GM10248 (cell line): ENCODE measurements at places on chromosomes 4 and X.

DNA sequence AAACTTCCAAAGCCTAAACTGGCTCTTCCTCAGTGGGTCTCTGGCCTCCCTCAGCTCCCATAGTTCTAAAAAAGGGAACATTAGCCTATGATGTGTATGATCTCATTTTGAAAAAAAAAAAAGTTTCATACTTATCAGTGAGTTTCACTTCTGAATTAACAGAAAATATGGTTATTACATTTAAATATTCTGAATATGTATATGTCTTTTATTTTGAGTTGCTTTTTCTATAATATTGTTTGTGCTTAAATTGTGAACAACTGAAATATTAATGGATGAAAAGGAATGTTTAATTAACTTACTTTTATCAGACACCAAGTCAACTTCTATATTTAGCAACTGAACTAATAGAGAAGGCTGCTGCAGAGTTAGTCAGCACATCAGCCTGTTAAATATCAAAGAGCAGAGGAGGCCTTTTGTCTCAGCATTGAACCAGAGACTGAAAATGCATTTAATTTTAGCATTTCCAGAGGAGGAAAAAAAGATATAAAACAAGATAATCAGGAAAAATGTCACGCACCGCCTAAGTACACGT is 20.4 kb upstream of the FHL1 start:
- no peak for DNase-seq

DNA sequence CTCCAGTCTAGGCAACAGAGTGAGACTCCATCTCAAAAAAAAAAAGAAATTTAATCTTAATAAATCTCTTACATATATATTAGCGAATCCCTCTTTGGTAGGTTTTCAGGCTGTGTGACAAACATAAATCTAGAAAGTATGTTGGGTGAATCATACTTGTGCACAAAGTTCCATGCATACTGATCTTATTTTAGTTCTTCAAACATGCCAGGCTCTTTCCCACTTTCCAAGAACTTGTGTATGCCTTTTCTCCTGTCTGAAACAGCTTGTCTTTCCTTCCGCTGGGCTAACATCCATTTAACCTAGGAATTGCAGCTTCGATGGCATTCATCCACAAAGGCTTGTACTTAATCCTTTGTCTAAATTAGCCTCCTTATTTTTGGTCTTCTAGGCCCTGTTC is 156.6 kb upstream of the CASK start:
- DNase-seq, result no peak

GRCh38 chrX:18607966-18608365 is 63.9 kb downstream of the RS1 start:
- no peak for DNase-seq

- peak; percentile 37 for DNase-seq
Measured at GRCh38 chrX:109270580-109271484, 211.1 kb downstream of the GUCY2F start.

GRCh38 chr4:181146051-181146450 is 1097.2 kb upstream of the TENM3 start:
- DNase-seq, result no peak

- no peak for DNase-seq
Measured at GRCh38 chrX:97199501-97199900, 315.8 kb downstream of the RPA4 start.

GRCh38 chr4:3269105-3269927 is 20.4 kb downstream of the MSANTD1 start:
- no peak for DNase-seq

- DNase-seq, result no peak
Measured at GRCh38 chrX:71542825-71543224, 9.9 kb downstream of the OGT start.

DNA sequence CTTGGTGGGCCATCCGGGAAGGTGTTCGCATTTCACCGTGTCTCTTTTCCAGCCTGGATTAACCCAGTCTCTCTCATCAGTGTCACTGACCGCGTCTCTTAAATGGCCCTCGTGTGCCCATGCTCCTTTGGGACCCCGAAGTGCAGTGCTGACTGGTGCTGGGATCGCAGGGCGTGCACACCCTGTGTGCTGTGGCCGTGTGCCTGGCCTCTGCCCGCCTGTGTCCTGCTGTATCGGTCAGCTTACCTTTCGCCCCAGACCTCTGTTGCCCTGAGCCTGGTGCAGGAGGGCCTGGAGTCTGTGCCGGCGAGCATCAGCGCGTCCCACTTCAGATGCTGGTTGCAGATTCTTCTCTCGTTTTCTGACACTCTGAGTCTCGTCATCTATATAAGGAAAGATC is 68.3 kb upstream of the HGFAC start:
- DNase-seq, result no peak

GRCh38 chr4:154779362-154779947 is 1.6 kb upstream of the RBM46 start:
- peak; percentile 15 for DNase-seq

- no peak for DNase-seq
Measured at GRCh38 chr4:26022346-26023202, 108.6 kb downstream of the SMIM20 start.

- peak; percentile 84 for DNase-seq
Measured at GRCh38 chr4:56048702-56049431, 100.1 kb downstream of the CEP135 start.

DNA sequence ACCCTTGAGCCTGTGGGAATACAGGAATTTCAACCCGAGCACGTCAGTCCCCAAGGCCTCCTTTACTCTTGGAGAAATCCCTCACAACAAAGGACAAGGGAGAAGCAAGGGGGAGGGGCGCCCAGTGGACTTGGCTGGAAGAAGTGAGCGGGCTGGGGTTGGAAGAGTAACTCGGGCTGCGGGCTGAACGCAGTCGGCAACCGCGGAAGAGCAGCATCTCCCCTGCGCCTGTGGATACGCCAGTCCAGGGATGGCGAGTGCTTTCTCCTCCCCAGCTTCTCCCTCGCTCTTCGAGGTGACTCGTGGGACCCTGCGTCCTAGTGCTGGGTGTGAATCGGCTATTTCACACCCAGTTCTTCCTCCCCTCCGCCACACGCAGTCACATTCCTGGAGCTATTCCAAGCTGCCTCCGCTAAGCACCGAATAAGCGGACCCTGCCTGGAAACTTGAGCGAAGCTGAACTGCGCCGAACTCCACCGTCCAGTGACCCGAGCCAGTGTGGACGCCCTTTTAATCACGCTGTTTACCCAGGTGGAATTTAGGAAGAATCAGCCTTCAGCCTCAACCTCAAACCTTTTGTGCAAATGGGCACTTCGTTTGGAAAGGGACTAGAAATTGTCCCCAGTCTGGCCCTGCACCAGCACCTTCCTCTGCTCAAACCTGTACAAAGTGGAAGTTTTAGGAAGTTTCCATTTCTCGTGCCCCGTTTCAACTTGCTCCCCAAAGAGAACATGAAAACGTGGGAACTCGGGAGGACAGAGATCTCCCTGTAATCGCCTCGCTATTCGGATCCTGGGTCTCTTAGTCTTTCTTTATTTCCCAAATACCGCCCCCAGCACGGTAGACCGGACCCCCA is 64.3 kb upstream of the WDR17 start:
- peak; percentile 10 for DNase-seq

- DNase-seq, result no peak
Measured at GRCh38 chrX:135421932-135422809, at the start of gene SMIM10L2A. Gene SMIM10L2A, plus strand, starts transcription at chrX:135421944. Its CDS starts 188 bp downstream, at chrX:135422132.

DNA sequence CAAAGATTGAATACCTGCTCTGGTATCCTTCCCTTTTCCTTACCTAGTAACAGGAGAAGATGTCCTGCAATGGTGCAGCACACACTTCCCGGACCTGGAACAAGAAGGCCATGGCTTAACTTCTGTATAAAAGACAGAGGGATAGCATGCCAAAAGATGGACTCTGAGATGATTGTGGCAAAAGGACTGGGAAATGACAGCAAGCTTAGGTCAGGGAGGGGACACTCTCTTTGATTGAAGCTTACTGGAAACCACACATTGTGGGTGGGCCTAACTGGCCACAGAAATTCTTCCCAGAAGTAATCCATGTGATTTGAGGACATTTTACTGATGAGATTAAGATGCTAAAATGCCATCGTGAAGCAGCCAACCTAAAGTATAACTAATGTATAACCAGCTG is 71.0 kb upstream of the OTUD4 start:
- no peak for DNase-seq

DNA sequence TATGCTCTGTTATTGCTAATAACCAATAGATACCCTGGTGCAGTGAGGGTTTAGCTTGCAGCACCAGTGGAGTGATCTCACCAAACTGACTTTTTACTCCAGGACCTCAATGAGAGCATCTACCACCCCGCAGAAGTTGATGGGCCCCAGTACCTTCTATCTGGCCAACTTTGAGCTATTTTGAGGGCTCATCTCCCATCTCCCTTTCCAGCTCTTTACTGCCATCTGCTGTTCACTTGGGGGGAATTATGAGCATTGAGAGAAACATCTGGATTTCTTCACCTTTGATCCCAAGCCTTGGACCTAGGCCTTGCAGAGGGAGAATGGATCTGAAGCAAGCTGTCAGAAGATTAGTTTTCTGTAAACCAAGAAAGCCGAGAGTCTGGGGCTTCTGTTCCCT is 143.6 kb downstream of the TMEM164 start:
- peak; percentile 45 for DNase-seq

- DNase-seq, result no peak
Measured at GRCh38 chr4:113468165-113469022, 293.1 kb downstream of the CAMK2D start.

- no peak for DNase-seq
Measured at GRCh38 chr4:118867311-118868067, 21.2 kb upstream of the SYNPO2 start.

DNA sequence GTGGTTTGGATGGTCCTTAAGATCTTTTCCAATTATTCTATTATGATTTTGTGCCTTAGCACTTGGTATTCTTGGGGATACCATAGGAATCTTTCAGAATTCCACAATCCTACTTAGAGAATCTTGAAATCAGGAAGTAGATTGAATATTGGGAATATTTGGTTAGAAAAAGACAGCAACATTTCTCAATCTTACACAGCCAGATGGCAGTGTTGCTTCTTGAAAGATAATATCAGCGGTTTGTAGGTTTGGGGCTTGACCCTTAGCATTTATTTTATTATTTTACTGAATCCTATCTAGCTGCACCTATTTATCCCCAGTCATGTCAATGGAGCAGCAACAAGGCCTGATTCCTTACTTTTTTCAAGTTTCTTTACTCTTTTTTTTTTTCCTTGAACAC is 28.6 kb downstream of the MAGEB1 start:
- no peak for DNase-seq

DNA sequence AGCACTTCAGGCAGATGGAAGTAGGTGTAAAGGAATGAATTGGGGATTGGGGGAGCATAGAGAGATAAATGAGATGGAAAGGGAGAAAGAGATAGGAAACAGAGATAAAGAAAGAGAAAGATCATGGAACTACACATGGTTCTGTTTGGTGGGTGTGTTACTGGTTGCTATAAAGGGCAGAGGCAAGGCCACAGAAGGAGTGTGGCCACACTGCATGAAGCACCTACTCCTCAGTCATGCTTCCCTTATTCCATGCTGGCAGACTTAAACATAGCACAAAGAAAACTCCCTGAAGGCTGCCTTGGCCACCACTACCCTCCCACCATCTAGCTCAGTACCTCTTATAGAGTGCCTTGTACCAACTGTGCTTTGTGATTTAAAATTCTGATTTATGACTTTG is 56.9 kb downstream of the OPHN1 start:
- DNase-seq, result no peak

GRCh38 chr4:124066595-124066994 is 645.9 kb downstream of the ANKRD50 start:
- no peak for DNase-seq

DNA sequence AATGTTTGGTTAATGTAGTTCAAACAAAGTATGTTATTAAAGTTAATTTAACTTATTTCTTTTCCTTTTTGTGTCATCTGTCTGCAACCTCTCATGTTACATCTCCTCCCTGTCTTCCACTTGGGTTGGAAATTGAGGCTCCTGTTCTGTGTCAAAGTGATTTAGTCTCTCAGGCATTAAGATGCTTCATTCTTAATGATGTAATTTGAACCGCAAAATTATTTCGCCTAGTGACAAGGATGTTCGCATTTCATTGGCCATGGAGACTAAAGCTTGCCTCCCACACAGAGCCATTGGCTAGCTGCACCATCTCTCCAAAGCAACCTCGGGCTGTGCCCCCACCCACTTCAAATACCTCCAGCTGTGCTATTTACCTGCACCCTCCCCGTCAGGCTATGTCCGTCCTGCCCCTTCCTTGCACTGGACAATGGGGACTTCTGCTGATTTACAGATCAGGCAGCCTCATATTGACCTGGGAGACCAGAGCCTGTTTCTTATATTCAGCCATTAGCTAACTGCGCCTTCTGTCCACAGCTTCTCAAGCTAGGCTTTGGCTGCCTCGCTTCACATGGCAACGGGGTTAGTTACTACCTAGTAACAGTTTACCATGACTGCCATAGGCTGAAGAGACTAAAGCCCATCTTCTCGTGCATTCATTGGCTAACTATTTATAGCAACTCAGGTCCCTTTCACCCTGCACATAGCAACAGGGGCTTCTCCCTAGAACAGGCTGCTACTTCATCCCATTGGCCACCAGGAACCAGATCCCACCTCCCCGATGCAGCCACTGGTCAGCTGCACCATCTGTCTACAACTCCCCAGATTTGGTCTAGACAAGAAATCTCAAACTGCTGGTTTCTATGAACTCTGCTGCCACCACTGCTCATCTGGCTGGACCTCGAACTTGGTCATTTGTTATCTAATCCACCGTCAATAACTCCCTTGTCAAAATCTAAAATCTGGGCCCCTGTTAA is 8.6 kb upstream of the ZNF157 start:
- DNase-seq, result peak; percentile 85

- DNase-seq, result no peak
Measured at GRCh38 chr4:140059159-140059558, 94.8 kb downstream of the MAML3 start.

DNA sequence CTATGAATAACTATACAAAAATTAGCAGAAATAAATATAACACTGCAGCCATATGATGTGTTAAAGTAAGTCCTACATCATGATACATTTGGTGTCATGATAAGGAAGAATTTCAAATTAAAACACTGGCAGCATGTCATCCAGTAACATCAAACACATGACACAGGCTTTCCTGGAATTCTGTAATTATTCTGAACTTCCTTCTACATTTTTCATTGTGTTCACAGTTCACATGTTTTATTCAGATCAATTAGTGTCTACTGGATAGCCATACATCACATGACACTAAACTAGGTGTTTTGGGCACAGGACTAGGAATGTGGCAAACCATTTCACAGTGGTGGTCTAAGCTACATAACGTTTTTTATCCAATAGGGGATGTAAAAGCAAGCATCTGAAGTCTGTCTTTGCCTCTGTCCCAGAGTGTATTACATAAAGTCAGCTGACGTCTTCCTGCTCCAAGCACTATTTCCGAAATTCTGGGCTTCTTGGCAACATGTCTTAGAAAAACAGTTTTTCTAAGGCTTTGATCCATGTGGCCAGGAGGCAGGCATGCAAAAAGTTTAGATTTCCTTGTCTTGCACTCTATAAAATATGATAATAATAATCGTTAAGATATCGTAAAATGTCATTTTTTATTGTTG is 707.9 kb downstream of the CENPC start:
- no peak for DNase-seq

GRCh38 chr4:52949336-52949735 is 87.2 kb downstream of the RASL11B start:
- DNase-seq, result no peak

DNA sequence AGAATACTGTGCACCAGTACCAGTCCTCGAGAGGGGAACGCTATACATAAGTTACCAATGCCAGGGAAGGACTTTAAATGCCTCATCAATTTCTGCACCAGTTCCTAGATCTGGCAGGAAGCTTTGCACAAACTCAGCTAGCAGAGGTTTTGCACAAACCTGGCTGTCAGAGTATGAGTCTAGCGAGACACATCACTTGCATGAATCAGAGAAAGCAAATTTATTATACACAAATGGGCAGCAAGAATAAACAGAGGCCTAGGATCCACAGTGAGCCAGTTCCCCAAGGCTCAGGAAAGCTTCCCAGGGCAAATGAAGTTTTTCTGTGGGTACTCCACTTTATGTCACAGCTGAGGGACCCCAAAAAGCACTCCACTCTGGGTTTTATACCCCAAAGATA is 523.5 kb downstream of the CFAP47 start:
- no peak for DNase-seq
